Omental fat pad (tissue), 4 donors: ENCODE measurements at places on chromosomes 6 and 20.
A peak's percentile ranks its signal among the peaks of the same experiment; 100 is the strongest.

- no peak for DNase-seq
Observed at GRCh38 chr6:45838451-45838850, 177.2 kb downstream of the CLIC5 start.

DNA sequence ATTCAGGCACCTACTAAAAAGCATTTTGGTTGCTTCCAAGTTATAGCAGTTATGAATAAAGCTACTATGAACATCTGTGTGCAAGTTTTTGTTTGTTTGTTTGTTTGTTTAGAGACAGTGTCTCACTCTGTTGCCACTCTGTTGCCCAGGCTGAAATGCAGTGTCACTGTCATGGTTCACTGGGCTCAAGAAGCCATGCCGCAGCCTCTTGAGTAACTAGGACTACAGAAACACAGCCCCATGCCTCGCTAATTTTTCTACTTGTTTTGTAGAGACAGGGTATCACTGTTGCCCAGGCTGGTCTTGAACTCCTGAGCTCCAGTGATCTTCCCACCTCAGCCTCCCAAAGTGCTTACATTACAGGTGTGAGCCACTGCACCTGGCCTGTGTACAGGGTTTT lies 795.9 kb downstream of the EPHA7 start:
- DNase-seq = no peak

- DNase-seq = peak; percentile 51
Observed at GRCh38 chr6:133837801-133838349, 51.0 kb upstream of the TCF21 start.

GRCh38 chr6:13362412-13362811 lies 34.1 kb upstream of the TBC1D7 start:
- DNase-seq = no peak

GRCh38 chr6:128508588-128509296 lies 11.7 kb downstream of the PTPRK start:
- no peak for DNase-seq

DNA sequence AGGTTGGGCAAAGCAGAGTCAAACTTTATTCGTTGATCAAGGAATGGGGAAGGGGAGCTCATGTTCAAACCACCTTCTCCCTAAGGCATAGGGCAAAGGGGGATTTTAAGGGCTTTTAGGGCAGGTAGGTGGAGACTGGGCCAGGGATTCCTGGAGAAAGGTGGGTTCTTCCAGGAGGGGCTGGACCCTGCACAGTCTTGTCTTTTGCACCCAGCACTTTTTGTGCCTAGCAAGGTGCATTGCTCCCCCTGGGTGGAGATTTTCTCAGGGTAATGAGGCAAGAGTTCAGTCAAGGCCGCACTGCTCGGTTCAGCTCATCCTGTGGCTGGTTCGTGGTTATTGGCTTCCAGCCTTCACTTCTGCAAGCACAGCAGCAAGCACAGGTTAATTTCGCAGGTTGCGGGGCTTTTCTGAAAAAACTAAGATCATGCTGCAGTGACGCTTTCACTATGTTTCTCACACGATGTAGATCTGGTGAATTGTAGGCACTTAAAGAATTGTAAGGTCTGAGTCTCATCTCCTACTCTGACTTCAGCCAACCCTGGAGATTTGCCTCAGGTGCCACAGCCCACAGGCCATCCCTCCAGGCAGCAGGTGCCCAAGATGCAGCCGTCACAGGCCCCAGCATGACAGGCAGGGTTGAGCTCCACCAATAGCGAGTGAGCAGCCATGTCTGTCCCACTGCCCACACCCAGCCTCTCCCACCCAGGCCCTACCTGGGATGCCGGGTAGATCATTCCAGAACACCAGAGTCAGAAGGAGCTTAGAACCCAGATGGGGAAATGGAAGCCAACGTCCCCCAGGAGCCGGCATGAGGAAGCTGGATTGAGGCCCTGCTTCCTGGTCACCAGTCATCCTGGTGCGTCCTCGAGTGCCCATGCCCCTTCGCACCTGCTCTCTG lies 37.1 kb downstream of the SUN5 start:
- no peak for DNase-seq

GRCh38 chr20:50745634-50746137 lies 14.3 kb downstream of the PARD6B start:
- DNase-seq = no peak
